ENCODE measurements at places on chromosomes 13 and 19.

GRCh38 chr19:55671054-55671378 lies 4.0 kb upstream of the EPN1 start:
- no peak for DNase-seq

- no peak for DNase-seq
Measured at GRCh38 chr13:99227331-99227900, 26.8 kb downstream of the UBAC2 start.

- no peak for DNase-seq
Measured at GRCh38 chr13:30156826-30157615, 150.3 kb downstream of the KATNAL1 start.

- DNase-seq, result no peak
Measured at GRCh38 chr13:23849670-23850069, 39.5 kb downstream of the MIPEP start.

DNA sequence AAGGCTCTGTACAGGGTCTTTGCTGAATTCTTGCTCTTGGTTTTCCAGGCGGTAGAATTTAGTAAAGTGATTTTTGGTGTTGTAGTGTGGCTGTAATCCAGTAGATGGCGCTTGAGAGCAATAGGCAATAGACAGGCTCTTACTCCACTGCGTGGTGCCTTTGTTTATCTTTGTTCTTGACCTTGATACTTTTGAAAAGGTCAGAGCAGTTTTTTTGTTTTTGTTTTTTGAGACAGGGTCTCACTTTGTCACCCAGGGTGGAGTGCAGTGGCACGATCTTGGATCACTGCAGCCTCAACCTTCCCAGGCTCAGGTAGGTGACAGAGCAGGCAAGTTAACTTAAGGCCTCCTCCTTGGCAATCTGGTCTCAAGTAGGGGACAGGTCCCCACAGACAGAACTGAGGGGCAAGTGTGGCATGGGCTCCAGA lies 12.2 kb upstream of the LILRA5 start:
- peak; percentile 62 for DNase-seq

DNA sequence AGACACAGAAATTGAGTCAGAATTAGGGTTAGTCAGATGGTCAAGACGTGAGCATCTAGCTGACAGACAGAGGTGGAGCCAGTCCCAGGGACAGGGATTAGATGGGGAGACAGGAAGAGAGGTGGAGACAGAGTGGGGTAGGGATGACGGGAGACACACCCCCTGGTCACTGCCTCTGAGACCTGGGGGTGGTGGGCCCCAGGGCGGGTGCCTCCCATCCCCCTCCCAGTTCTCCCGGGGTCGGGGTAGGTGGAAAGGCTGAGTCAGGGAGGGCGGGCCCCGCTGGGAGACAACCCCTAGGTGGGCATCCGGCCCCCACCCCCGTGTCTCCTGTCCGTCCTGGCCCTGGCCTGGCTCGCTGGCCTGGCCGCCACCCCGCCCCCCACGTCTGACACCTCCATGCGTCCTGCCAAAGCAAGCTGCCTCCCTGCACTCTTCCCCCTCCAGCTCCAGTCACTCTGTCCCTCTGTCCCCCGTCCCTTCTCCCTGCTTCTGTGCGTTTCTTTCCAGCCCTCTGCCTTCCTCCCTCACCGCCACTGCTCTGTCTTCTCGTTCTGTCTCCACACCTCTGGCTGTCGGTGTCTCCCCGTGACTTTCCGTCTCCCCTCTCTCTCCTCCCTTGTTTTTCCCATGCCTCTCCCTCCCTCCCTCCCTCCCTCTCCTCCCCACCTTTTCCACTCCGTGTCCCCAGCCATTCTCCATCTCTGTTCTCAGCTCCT lies 15.1 kb downstream of the CCDC97 start:
- DNase-seq, result no peak
